ENCODE measurements at places on chromosomes 7 and 10. TPM values are rescaled to one million over a fixed set of nuclear protein-coding genes. Genes with fewer than 3 reads are reported as not detected.

DNA sequence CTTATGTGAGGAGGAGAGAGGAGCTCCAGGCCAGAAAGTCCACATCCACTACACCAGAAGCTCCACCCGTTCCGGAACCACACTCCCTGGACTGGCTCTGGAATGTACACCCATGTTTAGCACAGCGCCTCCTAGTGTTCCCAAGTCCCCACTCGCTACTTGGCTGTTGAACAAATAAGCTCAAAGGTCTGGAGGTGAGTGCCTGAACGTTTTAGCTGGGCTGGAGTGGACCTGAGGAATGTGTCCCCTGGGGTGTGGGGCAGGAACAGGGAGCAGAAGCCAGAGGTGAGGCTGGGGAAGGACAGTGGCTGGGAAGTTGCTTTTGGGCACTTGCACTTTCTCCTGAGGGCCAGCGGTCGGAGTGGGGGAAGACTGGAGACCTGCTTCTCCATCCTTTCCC lies 164.1 kb upstream of the CDCA7L start:
- peak; percentile 49 for DNase-seq

GRCh38 chr7:13032576-13032975 lies 345.1 kb downstream of the ARL4A start:
- no peak for DNase-seq

- no peak for DNase-seq
Measured at GRCh38 chr7:120041798-120042197, 231.2 kb upstream of the KCND2 start.

GRCh38 chr7:129804890-129805719 lies 147.7 kb downstream of the UBE2H start:
- DNase-seq: no peak

DNA sequence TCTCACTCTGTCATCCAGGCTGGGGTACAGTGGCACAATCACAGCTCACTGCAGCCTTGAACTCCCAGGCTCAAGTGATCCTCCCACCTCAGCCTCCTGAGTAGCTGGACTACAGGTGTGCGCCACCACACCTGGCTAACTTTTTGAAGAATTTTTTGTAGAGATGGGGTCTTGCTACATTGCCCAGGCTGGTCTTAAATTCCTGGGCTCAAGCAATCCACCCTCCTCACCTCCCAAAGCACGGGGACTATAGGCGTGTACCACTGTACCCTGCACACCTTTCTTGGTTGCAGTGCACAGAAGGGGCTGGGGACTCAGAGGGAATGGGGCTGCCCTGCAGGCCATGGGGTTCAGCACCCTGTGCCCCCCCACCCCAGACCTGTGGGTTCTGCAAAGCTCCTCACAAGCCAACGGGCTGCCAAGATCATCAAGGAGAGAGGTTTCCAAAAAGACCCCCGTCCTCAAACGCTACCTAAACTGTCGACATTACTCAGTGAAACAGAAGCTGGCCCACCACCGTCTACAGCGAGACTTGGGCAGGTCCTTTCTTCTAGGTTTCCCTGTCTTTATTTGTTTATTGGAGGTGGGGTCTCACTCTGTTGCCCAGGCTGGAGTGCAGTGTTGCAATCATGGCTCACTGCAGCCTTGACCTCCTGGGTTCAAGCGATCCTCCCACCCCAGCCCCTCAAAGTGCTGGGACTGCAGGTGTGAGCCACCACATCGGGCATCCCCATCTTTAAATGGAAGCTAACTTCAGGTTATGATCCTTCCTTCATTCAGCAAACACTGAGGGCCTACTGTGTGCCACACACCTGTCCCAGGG lies 26.6 kb upstream of the ELFN1 start:
- DNase-seq: no peak

- DNase-seq: peak; percentile 0
Measured at GRCh38 chr7:158414486-158414961, 173.1 kb downstream of the PTPRN2 start.

GRCh38 chr7:2773608-2774007 lies 70.5 kb downstream of the GNA12 start:
- DNase-seq: no peak

- DNase-seq: no peak
Measured at GRCh38 chr7:6482307-6482706, 34.6 kb upstream of the DAGLB start.

- DNase-seq: no peak
Measured at GRCh38 chr7:14504134-14504533, 398.4 kb downstream of the DGKB start.

- DNase-seq: no peak
Measured at GRCh38 chr10:108230478-108231170, 1066.1 kb upstream of the SORCS1 start.

DNA sequence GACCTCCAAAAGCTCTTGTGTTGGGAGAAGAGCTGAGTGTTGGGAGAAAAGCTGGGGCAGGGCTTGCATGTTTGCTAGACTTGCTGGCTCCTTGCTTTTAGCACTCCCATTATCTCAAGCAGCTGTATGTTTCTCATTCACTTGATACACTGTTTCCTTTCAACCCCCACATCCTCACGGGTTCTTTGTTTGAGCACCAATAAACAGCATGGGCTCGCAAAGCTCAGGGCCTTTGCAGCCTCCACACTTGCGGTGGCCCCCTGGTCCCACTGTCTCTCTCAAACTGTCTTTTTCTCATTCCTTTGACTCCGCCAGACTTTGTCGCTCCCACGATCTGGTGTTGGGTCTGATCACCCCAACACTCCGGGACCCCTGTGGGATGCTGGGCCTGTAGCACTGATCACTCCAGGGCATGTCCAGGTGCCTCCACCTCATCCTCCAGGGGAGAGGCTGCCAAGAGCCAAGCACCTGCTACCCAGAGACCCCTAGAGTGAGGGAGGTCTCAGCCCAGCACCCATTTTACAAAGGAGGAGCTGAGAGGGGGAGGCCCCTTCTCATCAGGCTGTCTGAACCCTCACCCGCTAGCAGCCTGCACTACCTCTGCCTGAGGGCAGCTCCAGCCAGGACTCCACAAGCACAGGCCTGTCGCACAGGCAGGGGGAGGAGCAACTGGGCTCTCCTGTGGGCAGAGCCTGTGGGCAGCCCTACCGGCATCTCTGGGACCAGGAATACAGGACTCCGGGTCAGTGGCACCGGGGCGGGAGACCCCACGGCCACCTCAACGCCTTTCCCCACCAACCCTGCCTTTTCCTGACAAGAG lies 49.1 kb upstream of the MSMB start:
- DNase-seq: no peak

DNA sequence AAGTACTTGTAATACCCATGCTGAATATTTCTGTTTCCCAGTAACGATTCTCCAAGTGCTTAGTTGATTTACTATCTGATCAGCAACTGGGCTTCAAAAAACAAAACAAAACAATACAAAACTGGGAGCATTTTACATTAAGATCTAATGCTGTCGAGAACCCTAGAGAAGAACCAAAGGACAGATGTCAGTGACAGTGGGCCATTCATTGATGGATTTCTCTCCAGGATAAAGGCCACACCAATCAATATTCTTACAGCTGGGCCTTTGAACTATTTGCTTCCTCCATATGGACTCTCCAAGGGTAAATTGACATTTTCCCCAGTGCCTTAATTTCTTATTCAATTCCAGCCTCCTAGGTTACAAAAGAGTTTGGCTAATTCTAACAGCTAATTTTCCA lies 217.5 kb downstream of the ADAM12 start:
- DNase-seq: no peak

DNA sequence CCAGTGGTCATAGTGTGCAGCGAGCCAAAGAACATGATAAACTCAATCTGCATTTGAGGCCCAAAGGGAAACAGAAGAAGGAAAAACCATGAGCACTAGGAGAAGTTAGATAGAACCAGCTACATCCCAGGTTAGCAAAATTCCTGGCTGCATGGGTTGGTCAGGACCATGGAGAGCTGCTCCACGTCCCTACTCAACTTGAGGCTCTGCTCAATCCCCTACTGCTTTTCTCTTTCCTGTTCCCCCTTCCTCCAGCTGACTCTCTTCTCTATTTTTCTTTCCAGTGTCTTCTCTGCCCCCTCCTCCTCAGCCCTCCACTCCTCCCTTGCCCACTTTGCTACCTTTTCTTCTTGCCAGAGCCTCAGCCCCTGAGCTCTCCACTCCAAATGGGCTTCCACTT lies 21.9 kb upstream of the VSIR start:
- no peak for DNase-seq

GRCh38 chr10:79345241-79346011 lies 1.8 kb upstream of the PPIF start:
- DNase-seq: no peak

DNA sequence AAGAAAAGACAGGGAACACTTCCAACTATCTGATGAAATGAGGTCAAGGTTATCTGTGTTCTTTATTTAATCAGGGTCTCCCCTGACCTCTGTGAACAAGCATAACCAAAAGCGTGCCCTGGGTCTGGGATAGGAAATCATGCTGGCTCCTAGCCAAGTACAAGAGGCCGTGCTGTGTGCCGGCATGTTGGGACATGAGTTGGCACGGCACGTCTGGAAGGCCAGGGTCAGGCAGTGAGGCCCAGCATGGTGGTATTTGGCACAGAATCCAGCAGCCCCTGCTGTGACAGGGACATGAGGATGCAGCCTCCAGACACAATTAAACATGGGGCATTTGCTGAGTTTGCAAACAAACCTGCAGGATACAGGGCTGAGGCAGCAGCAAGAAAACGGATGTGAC lies 320.4 kb downstream of the PLXNA4 start:
- no peak for DNase-seq

GRCh38 chr7:26199301-26200037 lies 1.1 kb downstream of the HNRNPA2B1 start:
- DNase-seq: no peak

DNA sequence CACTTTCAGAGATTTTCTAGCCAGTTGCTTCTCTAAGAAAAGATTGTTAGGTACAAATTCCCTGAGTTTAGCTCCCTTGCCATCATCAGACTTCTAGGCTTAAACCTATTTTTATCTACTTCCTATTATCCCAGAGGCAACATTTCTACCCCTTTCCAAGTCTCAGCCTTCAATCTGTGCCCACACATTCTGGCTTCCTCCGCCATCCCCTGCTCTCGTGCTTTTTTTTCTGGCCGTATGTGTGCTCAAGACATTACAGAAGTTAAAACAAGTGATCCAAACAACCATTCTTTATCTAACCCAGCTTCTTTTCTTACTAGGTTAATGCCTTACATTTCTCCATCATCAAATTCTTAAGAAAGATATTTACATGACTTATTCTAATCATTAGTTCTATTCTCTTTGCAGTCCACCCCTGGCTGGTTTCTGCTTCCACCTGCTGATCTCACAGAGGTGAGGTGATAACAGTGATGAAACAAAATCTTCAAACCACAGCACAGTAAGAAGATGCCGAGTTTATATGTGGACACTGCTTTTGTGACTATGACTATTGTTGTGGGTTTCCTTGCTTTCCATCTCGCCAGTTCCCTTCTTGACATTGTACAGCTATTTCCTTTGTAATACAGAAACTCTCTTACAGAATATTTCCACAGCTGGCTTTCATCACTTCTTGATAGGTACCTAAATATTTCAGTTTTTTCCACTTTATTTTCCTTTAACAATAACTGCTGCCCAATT lies 18.3 kb upstream of the CDK6 start:
- no peak for DNase-seq

GRCh38 chr7:11819271-11819670 lies 12.7 kb downstream of the THSD7A start:
- DNase-seq: no peak

DNA sequence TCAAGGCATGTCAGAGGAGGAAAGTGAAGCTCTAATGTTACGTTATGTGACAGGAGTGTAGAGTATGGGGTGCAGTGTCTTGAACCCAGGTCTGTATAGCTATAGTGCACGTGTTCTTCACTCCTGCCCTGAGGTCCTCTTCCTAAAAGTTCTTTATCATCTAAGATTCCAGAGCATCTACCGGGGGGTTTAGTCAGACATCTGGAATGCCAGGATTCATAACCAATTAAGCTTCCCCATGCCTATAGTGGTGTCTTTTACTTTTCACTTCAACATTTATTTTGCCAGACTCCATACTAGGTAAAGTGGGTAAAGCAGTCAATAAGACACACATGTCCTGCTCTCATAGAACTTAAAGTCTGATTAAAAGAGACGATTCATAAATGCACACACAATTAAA lies 22.4 kb downstream of the PPP1R3C start:
- DNase-seq: peak; percentile 49

GRCh38 chr10:77925410-77925794 lies 1.2 kb downstream of the DLG5 start:
- peak; percentile 53 for DNase-seq

GRCh38 chr10:3036155-3037021 lies 31.0 kb upstream of the PFKP start:
- no peak for DNase-seq

DNA sequence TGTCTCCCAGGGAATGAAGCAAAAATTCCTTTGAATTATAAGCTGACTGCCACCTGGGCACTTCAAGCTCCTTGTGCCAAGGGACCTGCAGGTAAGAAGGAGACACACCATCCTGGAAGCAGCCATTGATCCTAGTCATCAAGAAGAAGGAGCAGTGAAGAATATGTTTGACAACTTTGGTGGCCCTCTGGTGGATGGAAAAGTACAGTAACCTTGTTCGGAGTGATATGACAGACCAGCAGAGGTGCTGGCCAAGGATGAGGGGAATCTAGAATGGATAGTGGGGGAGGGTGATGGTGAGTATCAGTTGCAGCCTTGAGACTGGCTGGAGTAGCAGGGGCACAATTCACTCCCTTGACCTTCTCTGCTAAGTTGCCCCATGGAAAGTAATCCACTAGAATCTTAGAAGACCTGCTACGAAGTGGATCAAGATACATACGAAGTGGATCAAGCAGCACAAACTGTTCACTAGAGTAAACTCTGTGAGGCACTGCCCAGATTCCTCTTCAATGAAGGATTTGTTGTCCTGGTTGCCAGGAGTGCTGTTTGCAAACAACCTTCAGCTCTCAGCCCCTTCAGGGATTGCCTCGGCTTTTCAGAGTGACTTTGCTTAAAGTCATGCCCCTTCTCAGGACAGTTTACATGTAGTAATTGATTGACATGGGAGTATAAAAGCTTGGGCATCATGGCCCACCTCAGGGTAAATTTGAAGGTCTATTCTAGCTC lies 44.8 kb upstream of the ORC5 start:
- peak; percentile 22 for DNase-seq

GRCh38 chr7:1468643-1469298 lies 9.5 kb upstream of the MICALL2 start:
- DNase-seq: no peak

Gene ZNF92
- total RNA-seq: 5.0 TPM

Gene LIPK
- not detected for total RNA-seq

Gene SGCE
- total RNA-seq: 30.9 TPM

Gene ECHDC3
- total RNA-seq: 2.0 TPM

Gene ACSM6
- not detected for total RNA-seq

Gene SLC18A3
- total RNA-seq: not detected

Gene SAP25
- not detected for total RNA-seq

Gene PDCD11
- total RNA-seq: 30.9 TPM

Gene LRRC17
- total RNA-seq: 4.7 TPM

Gene ADCY1
- total RNA-seq: not detected

Gene CRHR2
- not detected for total RNA-seq

Gene TRAPPC14
- total RNA-seq: 19.0 TPM

Gene RSBN1L
- total RNA-seq: 12.1 TPM

Gene PON1
- not detected for total RNA-seq

Gene ACHE
- 0.21 TPM for total RNA-seq

Gene WDR37
- total RNA-seq: 18.5 TPM
